ENCODE measurements at places on chromosomes 1 and 21.

GRCh38 chr1:226625832-226626576 lies 77.4 kb downstream of the STUM start:
- no peak for DNase-seq

GRCh38 chr1:225660544-225660946 lies 7.6 kb upstream of the ENAH start:
- DNase-seq = no peak

- DNase-seq = no peak
These were observed 69.9 kb upstream of the TRAPPC10 start for GRCh38 chr21:43942201-43942600.

- no peak for DNase-seq
These were observed 32.6 kb upstream of the LAMC1 start for GRCh38 chr1:182990413-182991144.

DNA sequence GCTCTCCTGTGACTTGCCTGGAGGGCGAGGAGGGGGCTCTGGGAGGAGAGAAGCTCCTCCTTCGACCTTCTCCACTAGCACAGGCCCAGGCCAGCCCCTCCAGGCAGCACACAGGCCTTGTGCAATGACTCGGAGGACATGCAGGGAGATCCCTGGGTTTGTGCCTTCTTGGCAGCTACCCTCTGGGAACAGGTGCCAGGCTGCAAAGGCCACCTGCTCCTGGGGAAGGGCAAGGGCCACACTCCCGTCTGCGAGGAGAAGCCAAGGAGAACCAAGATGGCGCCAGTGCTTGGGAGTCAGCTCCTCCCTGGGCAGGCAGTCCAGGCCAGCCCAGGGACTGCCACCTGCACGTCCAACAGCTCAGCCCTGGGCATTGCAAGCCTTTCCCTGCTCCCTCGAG lies 15.3 kb downstream of the CASZ1 start:
- no peak for DNase-seq

DNA sequence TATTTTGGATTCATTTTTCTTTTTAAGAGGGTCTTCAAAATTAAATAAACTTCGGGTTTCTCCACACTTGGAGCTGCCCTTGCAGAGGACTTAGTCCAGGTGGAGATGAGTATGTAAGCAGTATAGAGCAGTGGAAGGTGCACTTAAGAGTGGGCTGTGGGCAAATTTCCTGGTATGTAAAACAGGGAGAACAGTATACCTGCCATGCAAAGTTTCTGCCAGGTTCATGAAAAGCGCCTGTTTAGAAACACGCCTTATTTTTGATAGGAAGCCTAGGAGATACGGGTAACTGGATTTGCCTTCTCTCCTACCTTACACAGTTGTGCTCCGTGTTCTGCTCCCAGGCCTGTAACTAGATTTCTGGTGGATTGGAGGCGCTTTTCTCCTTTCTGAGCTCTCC lies 1.2 kb downstream of the KDM4A start:
- no peak for DNase-seq

DNA sequence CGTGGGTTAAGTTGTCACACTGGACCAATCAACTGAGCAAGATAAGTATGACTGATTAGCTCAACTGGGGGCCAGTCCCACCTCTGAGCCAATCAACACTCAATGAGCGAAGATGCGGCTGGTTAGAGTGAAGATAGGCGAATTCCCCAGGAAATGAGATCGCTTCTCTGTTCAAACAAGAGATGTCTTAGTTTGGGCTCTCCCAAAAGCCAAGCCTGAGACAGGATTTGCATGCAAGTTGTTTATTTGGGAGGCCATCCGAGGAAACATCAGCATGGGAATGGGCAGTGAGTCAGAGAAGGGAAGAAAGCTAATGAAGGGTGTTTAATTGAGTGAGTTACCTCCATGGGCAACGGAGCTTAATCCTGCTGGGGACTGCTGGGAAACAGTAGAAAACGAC lies 4.9 kb upstream of the GJB5 start:
- no peak for DNase-seq

DNA sequence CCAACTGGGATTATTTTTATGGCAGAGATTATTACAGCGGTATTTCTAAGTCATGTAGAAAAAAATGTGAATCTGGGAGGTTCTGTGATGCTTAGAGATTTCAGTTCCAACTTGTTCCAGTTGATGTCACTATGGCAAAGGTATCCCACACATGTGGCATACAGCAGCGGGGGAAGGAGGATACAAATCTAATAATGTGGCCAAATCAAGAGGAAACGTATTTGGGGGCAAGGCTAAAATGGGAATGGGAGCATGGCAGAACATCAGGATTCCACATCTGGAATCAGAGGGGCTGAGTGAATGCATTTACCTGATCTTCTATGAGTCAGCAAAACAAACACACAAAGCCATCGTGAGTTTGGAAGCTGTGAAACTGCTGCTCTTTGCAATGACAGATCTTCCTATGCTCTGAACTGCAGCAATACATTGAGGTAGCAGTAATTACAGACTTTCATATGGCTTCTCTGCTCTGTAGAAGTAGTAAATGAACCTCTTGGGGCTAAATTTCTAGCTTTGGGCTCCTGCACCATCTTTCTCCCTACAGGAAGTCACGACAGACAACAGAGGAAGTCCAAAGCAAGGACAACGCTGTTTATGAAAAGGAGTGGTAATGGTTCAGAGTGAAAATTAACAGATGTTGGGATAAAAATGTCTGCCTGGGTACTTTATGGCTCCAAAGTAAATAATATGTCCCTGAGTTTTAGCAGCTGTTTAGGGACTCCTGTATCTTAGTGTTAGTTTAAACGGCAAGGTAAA lies 55.5 kb downstream of the GABPA start:
- DNase-seq = peak; percentile 16

- no peak for DNase-seq
These were observed 7.1 kb downstream of the MORN1 start for GRCh38 chr1:2384130-2384860.

DNA sequence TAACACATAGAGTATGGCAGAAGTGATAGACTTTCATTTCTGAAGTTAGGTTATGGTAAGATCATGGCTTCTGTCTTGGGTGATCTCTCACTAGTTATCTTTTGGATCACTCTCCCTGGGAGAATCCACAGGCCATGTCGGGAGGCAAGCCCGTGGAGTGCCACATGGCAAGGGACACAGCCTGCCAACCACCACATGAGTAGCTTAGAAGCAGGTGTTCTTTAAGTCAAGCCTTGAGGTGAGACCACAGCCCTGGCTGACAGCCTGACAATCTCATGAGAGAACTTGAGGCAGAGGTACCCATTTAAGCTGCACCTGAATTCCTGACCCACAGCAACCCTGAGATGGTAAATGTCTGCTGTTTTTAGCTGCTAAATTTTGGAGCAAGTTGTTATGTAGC lies 130.4 kb downstream of the KCNN3 start:
- DNase-seq = no peak

- DNase-seq = no peak
These were observed 23.3 kb downstream of the WNT2B start for GRCh38 chr1:112532064-112532463.

- no peak for DNase-seq
These were observed 60.4 kb downstream of the CC2D1B start for GRCh38 chr1:52305417-52306226.

GRCh38 chr1:205667909-205668643 lies 12.2 kb downstream of the SLC45A3 start:
- DNase-seq = no peak

- DNase-seq = no peak
These were observed 109.0 kb downstream of the KCNH1 start for GRCh38 chr1:211024901-211025300.

- no peak for DNase-seq
These were observed 21.5 kb upstream of the ST6GALNAC3 start for GRCh38 chr1:76053021-76053420.

- DNase-seq = no peak
These were observed 97.2 kb downstream of the ZFYVE9 start for GRCh38 chr1:52238887-52239707.

GRCh38 chr1:235864931-235865525 lies 1.7 kb downstream of the LYST start:
- DNase-seq = no peak

DNA sequence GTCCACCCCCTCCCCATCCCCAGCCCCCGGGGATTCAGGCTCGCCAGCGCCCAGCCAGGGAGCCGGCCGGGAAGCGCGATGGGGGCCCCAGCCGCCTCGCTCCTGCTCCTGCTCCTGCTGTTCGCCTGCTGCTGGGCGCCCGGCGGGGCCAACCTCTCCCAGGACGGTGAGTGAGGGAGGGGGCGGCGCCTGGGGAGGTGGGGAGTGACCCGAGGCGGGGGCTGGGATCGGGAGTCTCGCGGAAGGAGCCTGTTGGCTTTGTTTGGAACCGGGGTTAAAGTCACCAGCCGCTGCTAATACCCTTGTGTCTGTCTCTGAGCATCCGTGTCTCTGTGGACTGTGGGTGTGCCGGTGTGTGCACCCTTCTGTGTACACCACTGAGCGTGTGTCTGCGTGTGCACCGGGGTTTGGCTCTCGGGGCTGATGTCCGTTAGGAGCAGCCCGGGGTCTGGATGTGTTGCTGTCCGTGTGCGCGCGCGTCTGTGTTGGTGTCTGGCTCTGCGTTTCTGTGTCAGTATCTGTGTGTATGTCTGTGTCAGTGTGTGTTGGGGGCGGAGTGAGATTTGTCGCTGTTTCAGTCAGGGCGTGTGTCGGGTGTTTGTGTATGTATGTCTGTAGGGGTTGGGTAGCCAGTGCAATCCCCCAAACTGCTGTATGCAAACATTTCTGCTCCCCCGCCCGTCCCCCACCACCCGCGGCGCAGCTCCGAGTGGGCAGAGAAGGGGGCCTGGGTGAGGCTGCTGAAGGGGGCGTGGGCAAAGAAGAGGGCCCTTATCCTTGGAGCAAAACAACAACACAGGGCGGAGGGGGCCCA lies 480 bp downstream of the CADM3 start:
- DNase-seq = no peak

DNA sequence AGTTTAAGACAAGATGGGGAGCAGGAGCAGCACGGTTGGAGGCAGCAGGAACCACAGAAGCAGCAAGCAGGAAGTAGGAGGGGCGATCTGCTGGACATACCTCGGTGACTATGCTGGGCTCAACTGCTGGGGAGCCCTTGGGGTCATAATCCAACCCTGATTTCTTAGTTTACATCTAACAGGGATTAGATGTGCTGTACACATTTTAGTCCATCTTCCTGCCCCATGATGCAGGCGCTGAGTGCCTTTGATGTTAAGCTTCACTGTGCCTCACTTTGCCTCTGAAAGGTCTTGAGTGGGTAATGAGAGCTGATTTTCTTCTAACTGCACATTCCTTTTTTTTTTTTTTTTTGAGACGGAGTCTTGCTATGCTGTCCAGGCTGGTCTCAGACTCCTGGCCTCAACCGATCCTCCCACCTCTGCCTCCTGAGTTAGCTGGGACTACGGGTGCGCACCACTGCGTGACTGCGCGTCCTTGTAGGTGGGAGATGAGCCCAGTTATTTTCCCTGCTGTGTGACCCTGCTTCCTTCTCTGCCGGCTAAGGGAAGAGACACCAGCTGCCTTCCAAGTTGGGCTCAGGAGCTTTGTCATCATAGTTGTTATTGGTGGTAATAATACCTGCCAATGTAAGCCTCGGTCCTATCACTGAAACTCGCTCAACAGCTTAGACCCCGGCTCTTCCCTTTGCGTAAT lies 1.1 kb upstream of the RCAN3 start:
- peak; percentile 11 for DNase-seq

DNA sequence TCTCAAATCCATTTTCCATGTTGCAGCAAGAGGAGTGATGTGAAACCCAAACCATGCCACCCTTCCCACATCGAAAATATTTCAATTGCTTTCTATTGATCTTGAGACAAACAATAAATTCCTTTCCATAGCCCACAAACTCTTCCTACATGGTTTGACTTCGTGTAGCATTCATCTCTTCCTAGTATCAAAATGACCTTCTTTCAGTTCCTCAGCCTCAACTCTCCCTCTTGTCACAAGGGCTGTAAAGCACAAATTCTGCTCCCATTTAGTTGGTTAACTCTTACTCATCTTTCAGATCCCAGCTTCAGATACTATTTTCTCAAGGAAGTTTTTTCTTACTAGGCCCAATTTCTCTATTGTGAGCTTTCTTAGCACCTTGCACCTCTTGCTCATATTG lies 99.0 kb downstream of the ZNF281 start:
- no peak for DNase-seq

- no peak for DNase-seq
These were observed 266.2 kb downstream of the NPHP4 start for GRCh38 chr1:5725855-5726585.

DNA sequence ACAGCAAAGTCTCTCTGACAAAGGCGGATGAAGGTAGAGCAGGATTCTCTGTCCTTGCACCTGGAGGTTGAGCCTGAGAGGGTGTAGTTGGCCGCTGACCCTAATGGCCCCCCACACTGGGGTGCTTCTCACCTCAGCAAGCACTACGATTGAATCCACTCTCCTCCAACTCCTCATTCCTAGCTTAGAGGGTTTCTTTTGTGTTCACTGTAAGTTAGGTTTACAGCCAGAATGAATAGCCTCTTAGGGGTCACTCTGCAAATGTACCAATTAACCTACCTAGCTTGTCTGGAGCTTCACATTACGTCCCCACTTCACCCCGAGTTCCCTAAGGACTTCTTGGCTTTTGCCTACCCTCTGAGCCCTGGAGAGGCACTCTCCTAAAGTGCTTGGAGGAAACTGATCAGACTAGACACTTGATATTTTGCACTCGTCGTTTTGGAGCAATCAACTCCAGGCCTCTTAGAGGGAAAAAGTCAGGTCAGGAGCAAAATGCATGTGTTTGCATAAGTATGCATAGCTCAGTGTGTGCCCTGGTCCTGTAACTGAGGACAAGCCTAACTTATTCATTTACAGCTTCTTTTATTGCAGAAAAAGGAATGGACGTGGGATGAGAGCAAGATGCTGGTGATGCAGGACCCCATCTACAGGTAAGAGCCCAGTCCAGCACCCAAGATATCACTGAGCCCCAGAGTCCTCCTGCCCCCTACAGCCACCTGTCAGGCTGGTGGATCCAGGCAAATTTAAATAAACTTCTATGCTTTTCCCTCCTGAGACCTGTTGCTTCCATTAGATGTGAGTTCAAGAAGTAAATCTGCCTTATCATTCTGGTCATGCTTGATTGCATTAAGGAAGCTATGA lies 76.4 kb downstream of the SPATA46 start:
- DNase-seq = no peak

DNA sequence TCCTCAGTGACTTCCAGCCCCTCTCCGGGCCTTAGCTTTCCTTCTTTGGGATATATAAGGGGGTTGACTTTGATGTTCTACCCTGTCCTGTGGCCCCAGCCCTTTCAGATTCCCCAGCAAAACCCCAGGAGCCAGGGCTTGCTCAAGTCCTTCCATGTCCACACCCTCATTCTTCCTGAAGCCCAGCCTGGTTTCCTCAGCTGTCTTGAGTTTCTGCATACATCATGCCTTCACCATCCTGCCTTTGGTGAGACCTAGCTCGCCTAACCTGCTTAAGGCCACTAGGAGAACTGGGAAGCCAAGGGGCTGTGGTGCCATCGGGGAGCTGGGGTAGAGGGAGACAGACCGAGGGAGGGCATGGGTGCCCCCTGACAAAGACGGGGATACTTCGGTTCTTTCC lies 17.2 kb upstream of the PEF1 start:
- no peak for DNase-seq

GRCh38 chr21:45740491-45741357 lies 97.2 kb downstream of the PCBP3 start:
- DNase-seq = no peak

GRCh38 chr1:3530926-3531818 lies 76.7 kb downstream of the ARHGEF16 start:
- no peak for DNase-seq

Data from SW 1271 (cell line).